Activated naive CD4-positive, alpha-beta T cell treated with anti-CD3 and anti-CD28 coated beads for 36 hours (primary cell): ENCODE measurements at places on chromosomes 13 and 19. TPM values are rescaled to one million over a fixed set of nuclear protein-coding genes. Genes with fewer than 3 reads are reported as not detected.

GRCh38 chr13:100347968-100348367 lies 240.6 kb downstream of the GGACT start:
- no peak for DNase-seq

The PRTN3 gene
- total RNA-seq = not detected

GRCh38 chr13:41352935-41353840 lies 42.1 kb downstream of the NAA16 start:
- DNase-seq = peak; percentile 69

The ELAVL1 gene
- total RNA-seq = 135 TPM

- no peak for DNase-seq
Measured at GRCh38 chr13:65656740-65657329, 1573.3 kb downstream of the PCDH9 start.
